ENCODE measurements at places on chromosomes 3 and 15. TPM values are rescaled to one million over a fixed set of nuclear protein-coding genes. Genes with fewer than 3 reads are reported as not detected.

Gene RAF1
- total RNA-seq: 67.6 TPM

Gene GALNT15
- total RNA-seq: 1.2 TPM

Gene C3orf20
- total RNA-seq: not detected

Gene ANKUB1
- total RNA-seq: not detected

Gene ACOX2
- total RNA-seq: 9.1 TPM

Gene TM2D3
- 29.1 TPM for total RNA-seq

Gene KNG1
- total RNA-seq: not detected

Gene SETD2
- 15.4 TPM for total RNA-seq

Gene SGO1
- total RNA-seq: 5.2 TPM

Gene HRG
- not detected for total RNA-seq

Gene FSIP1
- total RNA-seq: 0.16 TPM

Gene ATP13A4
- not detected for total RNA-seq

Gene SAMMSON
- not detected for total RNA-seq

Gene PLD1
- total RNA-seq: 12.9 TPM

Gene CD276
- 121 TPM for total RNA-seq

Gene TMCO5A
- not detected for total RNA-seq

Gene C2CD4A
- total RNA-seq: not detected

Gene DPPA4
- not detected for total RNA-seq

Gene ITPKA
- 44.2 TPM for total RNA-seq

Gene RARB
- 20.8 TPM for total RNA-seq

Gene DCUN1D1
- total RNA-seq: 23.1 TPM

Gene FHIT
- 1.3 TPM for total RNA-seq

Gene UCN2
- 3.1 TPM for total RNA-seq

Gene ISY1
- 27.5 TPM for total RNA-seq

Gene SELENOS
- 105 TPM for total RNA-seq

Gene DPH3
- total RNA-seq: 16.5 TPM

Gene LMAN1L
- total RNA-seq: not detected

Gene SH3BP5
- total RNA-seq: 8.6 TPM

Gene TM4SF18
- total RNA-seq: 2.2 TPM

Gene ST8SIA2
- not detected for total RNA-seq

Gene PRR20G
- total RNA-seq: not detected

Gene MAGI1
- total RNA-seq: 6.4 TPM

Gene APPL1
- 29.0 TPM for total RNA-seq

Gene ILDR1
- total RNA-seq: not detected

Gene PLA2G4E
- total RNA-seq: not detected

Gene ADPRH
- 2.3 TPM for total RNA-seq

Gene ACTRT3
- 3.9 TPM for total RNA-seq

Gene NR1I2
- not detected for total RNA-seq

Gene SYNPR
- not detected for total RNA-seq

Gene GOLGA8T
- not detected for total RNA-seq

Gene HSPBAP1
- total RNA-seq: 12.0 TPM

Gene SMAD6
- 5.3 TPM for total RNA-seq

Gene SENP7
- total RNA-seq: 7.5 TPM

Gene SORD
- 18.5 TPM for total RNA-seq

Gene GPR160
- total RNA-seq: 0.39 TPM

Gene CRABP1
- not detected for total RNA-seq

Gene CYP11A1
- total RNA-seq: not detected

Gene IGSF10
- 3.7 TPM for total RNA-seq

Gene CNTN6
- total RNA-seq: not detected

Gene NAALADL2
- 2.4 TPM for total RNA-seq

Gene TOP2B
- 66.0 TPM for total RNA-seq

Gene UTS2B
- total RNA-seq: 0.65 TPM

Gene TMEM40
- not detected for total RNA-seq

Gene PSTPIP1
- total RNA-seq: 1.4 TPM

Gene DUOX1
- total RNA-seq: not detected

Gene UQCC5
- not detected for total RNA-seq

Data from epithelial cell of alveolus of lung (primary cell).